Ammon's horn (tissue), 1 donor: ENCODE measurements at places on chromosomes 11 and 22.
A peak's percentile ranks its signal among the peaks of the same experiment; 100 is the strongest.

GRCh38 chr11:60457576-60457975 is 1.9 kb downstream of the MS4A1 start:
- DNase-seq = no peak

- DNase-seq = no peak
Measured at GRCh38 chr22:46176508-46177003, 26.2 kb downstream of the PPARA start.

GRCh38 chr11:75461151-75461550 is 28.1 kb upstream of the KLHL35 start:
- no peak for DNase-seq

- no peak for DNase-seq
Measured at GRCh38 chr22:24284747-24285203, 14.1 kb downstream of the SPECC1L start.

DNA sequence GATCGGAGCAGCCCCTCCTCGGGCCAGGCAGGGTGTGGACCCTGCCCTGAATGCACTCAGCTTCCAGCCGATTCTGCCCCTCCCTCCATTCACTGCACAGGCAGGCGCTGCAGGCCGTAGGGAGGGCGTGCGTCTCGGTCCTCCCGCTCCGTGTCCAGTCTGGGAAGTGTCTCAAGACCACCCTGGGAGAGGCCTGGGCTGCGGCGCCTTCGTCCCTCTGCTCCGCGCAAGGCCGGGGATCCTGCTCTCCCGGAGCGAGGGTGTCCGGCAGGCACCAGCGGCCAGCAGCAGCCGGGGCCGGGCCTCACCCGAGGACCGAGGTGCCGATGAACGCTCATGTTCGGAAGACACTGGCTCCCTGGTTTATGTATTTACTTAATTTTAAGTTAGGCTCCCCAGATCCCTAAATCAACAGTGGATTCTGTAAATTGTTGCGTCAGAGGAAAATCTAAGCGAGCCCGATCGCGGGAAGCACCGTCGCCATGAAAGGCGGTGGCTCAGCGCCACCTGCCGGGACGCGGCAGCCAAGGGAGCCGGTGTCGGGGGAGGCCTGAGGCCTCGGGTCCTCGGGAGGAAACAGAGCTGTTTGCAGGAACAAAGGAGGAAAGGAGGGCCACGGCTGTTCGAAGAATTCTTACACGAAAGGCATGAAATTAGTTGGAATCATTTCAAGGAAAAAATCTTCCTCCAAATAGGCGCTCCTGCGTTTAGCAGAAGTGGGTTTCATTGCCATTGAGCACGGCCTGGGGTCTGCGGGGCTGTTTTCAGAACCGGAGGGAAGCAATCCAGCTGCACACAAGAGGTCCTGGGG is 195.3 kb downstream of the BRD1 start:
- DNase-seq = peak; percentile 77

GRCh38 chr11:34166806-34167740 is 61.6 kb downstream of the NAT10 start:
- no peak for DNase-seq

GRCh38 chr11:64035576-64035975 is at the start of gene FLRT1:
FLRT1 (plus strand) TSS chr11:64035931; CDS start chr11:64116268, 80,337 bp downstream.
- DNase-seq = peak; percentile 60

DNA sequence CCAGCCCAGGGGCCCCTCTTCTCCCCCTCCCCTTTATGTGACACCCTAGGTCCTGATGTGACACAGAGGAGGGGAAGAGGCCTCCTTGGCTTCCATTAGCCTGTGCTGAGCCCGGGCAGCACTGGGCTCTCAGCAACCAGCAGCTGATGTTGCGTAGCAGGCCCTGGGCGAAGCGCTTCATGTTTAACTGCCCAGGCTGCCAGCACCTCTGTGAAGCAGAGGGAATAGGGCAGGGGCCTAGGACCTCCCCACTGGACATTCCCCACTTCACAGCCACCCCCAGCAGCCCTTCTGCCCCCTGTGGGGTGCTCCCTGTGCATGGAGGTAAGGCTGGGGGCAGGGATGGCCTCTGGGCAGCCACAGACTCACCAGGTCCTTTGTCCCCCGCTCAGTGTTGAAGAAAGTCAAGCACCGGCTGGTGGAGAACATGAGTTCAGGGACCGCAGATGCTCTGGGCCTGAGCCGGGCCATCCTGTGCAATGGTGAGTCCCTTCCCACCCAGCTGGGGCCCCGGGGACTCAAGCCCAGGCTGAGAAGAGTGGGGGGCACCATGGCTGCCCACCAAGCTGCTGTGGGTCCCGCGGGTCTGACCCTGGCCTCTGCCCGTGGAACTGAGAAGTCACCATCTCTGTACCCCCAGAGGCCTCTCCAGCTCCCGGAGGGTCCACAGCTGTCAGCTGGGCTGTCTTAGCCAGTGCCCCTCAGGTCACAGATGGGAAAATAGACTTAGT is 11.6 kb downstream of the PICK1 start:
- DNase-seq = no peak

DNA sequence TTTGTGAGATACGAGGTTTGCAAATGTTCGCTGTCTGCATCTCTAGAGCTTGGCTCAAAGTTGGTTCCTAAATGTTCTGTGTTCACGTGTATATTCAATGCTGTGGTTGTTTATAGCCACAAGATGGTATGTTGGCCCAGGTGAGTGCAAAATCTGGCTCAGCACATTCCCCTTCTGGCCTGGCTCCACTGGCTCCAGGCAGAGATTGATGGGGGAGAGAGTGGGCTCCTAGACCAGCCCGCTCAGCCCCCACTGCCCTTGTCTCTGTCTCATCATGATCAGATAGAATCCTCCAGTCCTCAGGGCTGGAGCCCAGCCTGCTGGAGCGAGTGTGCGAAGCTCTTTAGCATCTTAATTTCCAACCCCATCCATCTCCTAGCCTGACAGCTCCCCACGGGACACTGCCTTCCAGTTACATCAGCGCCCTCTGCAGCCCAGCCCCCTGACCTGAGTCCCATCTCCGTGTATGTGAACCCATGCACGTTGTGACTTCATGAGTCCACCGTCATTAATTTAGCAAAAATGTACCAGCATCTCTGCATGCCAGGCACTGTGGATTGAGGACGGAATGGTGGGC is 2.0 kb downstream of the P2RX3 start:
- DNase-seq = no peak

GRCh38 chr22:50529897-50530579 is at the start of gene TYMP:
TYMP (minus strand) TSS chr22:50530012; CDS start chr22:50529709, 303 bp downstream.
- DNase-seq = no peak

- DNase-seq = no peak
Measured at GRCh38 chr22:25878933-25879332, 136.9 kb downstream of the MYO18B start.

DNA sequence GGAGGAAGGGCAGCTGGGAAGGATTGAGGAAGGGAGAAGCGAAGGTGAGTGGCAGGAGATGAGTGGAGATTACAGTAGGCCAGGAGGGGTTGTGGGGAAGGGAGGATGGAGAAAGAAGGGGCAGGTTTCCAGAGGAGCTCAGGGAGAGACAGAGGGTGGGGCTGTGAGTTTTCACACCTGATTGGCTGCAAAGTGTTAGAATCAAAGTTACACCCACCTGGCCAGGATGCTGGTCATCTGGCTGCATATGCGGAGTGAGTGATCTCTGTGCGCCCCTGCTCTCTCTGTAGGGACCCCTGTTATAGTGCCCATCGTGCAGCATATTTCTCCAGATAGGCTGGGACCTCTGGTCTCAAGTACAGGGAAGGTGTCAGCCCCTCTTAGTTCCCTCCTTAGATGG is 18.3 kb downstream of the AMPD3 start:
- no peak for DNase-seq

DNA sequence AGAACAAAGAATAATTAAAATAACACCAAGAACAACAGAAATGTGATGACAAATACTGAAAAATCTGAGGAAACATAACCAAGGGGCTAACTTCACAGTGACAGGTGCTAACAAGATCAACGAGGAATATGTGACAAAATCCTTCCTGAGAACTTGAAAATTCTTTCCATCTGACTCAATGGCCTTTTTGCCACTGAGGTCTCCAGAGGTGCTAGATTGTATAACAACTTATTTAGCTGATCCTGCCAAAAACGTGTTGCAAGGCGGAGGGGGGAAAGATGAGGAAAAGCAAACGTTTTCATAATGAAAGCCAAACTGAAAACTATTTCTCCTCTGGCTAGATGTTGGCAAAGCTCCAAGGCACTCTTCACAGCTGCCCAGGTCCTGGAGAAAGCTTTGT is 364.5 kb downstream of the NTM start:
- no peak for DNase-seq

GRCh38 chr11:88494848-88495247 is 157.3 kb upstream of the CTSC start:
- DNase-seq = no peak

DNA sequence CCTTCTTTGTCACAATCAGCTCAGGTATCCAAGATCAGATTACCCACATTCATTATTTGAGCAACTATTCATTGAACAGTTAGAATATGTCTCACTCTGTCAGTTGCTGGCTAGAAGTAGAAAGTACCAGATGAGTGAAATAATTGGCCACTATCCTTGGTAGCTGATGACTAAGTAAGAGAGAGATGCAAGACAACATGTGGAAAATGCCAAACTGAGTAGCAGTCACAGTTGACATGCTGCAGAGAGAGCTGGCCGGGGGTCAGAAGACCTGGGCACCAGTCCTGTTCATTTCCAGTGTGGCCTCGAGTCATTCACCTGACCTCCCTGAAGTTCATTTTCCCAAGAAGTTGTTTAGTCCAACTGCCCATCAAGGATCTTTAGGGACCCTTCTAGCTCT is 22.5 kb upstream of the SMIM35 start:
- DNase-seq = peak; percentile 40

GRCh38 chr11:74462009-74462408 is 5.3 kb downstream of the KCNE3 start:
- peak; percentile 79 for DNase-seq

GRCh38 chr22:17920992-17921650 is 103.2 kb downstream of the MICAL3 start:
- DNase-seq = no peak

GRCh38 chr11:63610604-63611394 is 3.4 kb downstream of the PLAAT3 start:
- peak; percentile 78 for DNase-seq

- DNase-seq = no peak
Measured at GRCh38 chr11:16311831-16312230, 44.5 kb downstream of the SOX6 start.

GRCh38 chr11:34537636-34538035 is 24.0 kb upstream of the ELF5 start:
- no peak for DNase-seq
